Effector memory CD8-positive, alpha-beta T cell (primary cell): ENCODE measurements at places on chromosomes 11 and 22.

DNA sequence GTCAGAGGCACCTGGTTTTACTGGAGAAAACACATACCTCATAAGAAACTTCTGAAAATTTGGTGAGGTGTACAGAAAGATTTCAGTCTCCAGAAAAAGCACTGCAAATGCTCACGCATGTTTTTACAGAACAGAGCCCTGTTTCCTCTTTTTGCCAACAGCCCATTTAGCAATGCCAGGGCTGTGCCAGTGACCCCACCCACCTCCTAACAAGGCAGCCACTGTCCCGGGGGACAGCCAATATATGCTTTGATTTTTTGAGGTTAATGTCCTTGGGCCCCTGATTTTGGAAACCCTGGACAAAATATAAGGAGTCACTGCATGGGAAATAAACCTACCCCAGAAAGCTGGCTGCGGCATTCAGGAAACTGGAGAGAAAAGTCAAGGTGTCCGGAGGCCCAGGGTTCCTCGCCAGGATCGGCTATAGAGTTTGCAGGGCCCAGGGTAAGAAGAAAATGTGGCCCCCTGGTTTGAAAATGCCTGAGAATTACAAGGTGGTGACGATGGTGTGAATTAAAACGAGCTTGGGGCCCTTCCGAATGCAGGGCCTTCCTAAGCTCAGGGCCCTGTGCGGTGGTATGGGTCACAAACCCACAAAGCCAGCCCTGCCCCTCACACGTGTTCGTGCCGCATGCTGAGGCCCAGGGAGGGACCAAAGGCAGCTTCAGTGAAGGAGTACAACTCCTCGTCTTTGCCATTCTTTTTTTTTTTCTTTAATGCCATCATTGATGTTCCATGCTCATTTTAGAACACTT lies 71.1 kb upstream of the WNT7B start:
- DNase-seq = no peak

- no peak for DNase-seq
These were observed 86.3 kb upstream of the NNMT start for GRCh38 chr11:114209904-114210303.

GRCh38 chr11:2423157-2424025 lies 20.9 kb downstream of the TRPM5 start:
- DNase-seq = no peak

- no peak for DNase-seq
These were observed 44.9 kb upstream of the WNT11 start for GRCh38 chr11:76251226-76251575.

- DNase-seq = no peak
These were observed 10.0 kb downstream of the TAB1 start for GRCh38 chr22:39409516-39410029.

GRCh38 chr11:81444297-81444696 lies 1289.4 kb downstream of the FAM181B start:
- no peak for DNase-seq

DNA sequence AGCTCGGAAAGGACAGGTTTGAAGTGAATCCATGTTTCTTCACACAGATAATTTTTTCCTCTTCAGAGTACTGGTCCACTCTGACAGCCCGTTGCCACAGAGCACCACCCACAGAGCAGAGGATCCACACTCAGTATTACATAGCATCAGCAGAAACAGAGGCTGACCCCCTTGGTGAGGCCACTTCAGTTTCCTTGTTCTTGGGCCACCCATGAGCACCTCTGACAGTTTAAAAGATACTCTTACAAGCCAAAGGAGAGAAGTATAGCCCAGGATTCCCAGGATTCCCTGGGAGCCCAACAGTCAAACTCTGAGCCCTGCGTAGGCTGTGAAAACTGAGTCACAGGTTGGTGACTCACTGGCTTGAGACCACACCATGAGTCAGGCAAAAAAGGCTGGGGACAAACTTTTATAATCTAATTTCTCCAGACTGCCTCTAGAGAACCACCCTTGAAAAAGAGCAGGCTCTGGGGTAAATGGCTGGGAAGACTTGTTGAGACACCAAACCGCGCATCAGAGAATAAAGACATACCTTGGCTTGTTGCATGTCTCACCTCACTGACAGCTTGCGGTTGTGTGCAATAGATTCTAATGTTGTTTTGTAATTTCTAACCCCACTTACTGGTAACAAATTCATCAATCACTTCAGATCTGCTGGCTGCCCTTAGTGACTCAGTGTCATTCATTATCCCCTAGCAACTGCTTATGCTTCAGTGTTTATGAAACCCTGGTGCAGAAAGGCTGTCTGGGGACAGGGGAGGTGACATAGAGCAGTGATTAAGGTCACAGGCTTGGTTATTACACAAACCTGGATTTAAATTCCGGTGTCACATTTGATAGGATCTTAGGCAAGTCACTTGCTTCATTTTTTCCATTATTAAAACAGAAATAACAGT lies 56.9 kb upstream of the PRSS23 start:
- DNase-seq = no peak

DNA sequence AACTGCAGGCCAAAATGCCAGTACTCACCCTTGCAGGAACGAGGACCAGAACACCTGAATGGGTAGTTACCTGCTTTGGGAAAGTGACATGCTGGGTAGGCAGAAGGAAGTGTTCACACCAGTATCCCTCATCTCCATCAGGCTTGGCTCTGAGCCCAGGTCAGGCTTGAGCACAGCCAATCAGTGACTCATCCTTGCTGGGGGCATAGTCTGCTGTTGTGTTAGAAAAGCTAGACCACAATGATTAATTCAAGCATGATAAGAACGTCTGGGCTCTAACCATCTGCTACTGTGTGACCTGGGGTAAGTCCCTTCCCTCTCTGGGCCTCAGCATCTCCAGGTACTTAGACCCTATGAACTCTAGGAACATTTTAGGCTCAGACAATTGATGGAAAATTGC lies 450.4 kb downstream of the MIAT start:
- no peak for DNase-seq

- DNase-seq = no peak
These were observed 909.0 kb downstream of the BRD1 start for GRCh38 chr22:48918585-48919186.

- DNase-seq = no peak
These were observed 1.6 kb downstream of the KIAA0930 start for GRCh38 chr22:45238957-45239680.

DNA sequence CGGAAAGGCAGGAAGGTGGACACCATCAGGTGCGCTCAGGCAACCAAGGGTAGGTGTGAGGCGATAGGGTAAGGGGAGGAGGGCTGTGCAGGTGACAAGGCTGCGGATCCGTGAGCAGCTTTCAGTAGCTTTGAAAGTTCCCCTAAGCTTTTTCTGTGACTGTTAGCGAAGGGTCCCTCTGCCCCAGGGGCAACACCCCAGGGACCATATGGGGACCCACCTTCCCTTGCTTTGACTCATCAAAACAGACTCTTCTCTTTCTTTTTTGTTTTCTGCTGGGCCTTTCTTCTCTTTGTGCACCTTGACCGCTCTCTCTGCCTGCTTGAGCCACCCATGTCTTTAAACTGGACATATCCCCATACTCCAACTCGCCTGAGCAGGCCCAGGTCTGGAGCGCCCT lies 136.9 kb downstream of the FEZ1 start:
- no peak for DNase-seq
